Renal pelvis (tissue), 12 donors: ENCODE measurements at places on chromosomes 12 and 14. TPM values are rescaled to one million over a fixed set of nuclear protein-coding genes. Genes with fewer than 3 reads are reported as not detected.

- DNase-seq = no peak
Observed at GRCh38 chr12:122174155-122174845, at the start of gene IL31. IL31 (minus strand) TSS chr12:122174221; CDS start chr12:122174172, 49 bp downstream.

DNA sequence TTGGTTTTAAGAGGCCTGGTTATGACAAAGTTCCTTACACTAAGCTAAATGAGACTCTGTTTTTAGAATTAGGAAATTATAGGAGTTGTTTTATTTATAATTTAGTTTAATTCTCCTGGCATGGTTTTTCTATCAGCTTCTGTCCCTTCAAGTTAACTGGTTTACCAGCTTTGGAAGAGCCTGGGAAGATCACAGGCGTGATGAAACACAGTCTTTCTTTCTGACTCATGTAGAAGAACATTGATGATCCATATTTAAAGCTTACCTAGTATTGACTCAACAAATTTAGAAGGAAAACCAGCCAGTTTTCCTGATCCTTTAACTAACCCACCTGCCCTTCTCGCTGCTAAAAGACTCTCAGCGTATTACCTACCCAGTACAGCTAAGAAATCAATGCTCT is 155.2 kb downstream of the TGFB3 start:
- DNase-seq = no peak

GRCh38 chr12:50637870-50638481 is 125.9 kb upstream of the ATF1 start:
- no peak for DNase-seq

- DNase-seq = no peak
Observed at GRCh38 chr12:9941838-9942237, 9.7 kb upstream of the CLEC2A start.

The PCED1B gene
- 6.3 TPM for polyA plus RNA-seq

The SCNN1A gene
- 88.9 TPM for polyA plus RNA-seq

The TRPV4 gene
- polyA plus RNA-seq = 21.7 TPM

The MYG1 gene
- 59.5 TPM for polyA plus RNA-seq

DNA sequence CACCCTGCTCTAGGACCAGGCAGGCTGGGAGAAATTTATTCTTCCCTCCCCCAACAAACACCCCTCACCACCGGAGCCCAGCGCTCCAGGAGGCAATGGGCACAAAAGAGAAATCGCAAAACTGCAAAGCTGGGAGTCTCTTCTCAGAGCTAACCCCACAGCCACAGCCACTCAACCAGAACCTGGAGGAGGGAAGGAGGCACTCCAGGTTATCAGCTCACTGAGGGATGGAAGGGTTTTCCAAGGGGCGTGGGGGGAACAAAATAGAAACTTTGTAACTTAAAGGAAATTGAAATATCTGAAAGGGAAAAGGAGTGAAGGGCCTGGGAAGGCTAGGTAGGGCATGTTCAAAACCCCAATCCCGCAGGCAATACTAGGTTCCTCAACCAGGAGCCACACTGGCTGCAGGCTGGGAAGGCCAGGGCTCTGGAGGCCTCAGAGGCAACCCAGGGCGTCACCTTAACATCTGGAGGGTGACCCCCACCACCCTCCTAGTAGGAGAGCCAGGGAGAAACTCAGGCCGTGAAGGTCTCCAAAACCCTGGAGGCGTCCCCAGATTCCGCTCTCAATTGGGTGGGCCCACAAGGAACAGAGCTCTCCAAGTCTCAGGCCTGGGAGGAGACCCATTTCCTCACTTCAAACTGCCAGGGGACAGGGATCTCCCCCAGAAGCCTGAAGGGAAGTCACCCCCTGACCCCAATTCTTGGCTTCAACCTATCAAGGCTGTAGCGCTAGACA is 3.2 kb downstream of the KDM2B start:
- DNase-seq = peak; percentile 24

The TSHR gene
- 0.10 TPM for polyA plus RNA-seq

DNA sequence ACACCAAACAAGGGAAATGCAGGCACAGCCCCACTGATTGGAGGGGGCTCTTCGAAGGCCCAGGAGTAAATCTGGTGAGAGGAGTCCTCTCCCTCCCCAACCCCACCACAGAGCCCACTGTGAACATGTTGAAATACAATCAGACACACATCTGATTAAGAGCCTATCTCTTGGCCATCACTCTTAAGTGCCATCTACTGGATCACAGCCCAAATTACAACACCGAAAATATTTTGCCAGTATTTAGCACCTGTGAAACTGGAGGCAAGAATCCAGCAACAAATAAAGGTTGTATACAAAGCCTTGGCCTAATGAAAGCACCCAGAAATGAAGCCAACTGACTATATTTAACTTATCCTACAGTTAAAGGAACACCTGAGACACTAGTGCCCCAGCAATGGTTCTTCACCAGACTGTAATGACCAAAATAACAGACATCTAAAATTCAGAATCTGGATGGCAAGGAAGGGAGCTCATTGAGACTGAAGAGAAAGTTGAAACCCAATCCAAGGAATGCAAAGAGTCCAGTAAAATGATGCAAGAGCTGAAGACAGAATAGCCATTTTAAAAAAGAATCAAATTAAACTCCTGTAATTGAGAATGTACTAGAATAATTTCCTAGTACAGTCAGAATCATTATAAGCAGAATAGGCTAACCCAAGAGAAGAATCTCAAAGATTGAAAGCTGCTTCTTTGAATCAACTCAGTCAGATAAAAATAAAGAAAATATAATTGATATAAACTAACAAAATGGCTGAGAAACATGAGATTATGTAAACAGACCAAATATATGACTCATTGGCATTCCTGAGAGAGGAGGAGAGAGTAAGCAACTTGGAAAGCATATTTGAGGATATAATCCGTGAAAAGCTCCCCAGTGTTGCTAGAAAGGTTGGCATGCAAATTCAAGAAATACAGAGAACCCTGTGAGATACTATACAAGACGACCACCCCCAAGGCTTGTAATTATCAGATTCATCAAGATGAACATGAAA is 1117.0 kb downstream of the FLRT2 start:
- no peak for DNase-seq

DNA sequence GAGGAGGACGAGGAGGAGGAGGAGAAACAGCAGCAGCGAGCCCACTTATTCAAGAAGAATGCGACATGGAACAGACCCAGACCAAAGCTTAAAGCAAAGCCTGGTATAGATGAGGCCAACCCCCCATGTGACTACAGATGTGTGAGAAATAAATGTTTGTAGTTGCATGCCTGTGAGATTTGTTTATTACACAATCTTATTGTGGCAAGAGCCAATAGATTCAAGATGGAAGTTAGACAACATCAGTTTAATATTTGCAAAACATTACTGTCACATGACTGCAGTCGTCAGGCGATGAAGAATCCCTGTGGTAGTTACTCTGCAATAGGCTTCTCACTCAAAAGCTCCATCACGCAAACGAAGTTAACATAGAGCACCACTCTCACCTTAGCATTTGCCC is 17.2 kb upstream of the SLC35F4 start:
- no peak for DNase-seq

DNA sequence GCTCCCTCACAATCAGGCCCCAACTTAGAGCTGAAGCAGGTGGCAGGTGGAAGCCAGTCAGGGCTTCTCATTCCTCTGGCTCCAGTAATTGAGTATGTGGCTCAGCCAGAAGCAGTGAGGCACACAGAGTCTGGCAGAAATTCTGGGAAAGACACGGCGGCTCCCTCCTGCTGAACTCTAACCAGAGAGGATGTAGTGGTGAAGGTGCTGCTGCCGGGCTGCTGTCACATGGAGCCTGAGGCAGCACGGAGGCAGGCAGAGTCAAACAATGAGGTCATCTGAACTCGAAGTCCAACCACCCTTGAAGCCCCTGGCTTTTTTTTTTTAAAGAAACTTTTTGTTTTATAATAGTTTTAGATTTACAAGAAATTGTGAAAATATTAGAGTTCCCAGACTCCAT is 33.4 kb upstream of the SMOC1 start:
- DNase-seq = no peak

The SLC6A15 gene
- 0.61 TPM for polyA plus RNA-seq

DNA sequence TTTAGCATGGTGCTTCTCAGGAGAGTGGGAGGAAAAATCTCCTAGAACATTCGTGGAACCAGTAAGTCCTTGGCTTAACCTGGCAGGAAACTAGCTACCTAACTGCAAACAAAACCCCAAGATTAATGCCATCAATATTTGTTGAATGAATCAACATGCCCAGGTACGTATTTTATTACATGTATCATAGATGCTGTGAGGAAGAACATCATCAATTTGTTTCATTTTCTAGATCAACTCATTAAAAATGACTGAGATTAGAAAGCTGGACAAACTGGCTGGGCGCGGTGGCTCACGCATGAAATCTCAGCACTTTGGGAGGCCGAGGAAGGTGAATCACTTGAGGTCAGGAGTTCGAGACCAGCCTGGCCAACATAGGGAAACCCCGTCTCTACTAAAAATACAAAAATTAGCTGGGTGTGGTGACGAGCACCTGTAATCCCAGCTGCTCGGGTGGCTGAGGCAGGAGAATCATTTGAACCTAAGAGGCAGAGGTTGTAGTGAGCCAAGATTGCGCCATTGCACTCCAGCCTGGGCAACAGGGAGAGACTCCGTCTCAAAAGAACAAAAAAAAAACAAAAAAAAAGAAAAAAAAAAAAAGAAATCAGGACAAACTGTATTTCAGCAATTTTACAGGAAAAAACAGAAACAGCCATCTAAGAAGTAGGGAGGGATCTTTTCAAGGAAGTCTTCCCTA is 88.7 kb downstream of the NTN4 start:
- no peak for DNase-seq

- DNase-seq = no peak
Observed at GRCh38 chr12:109741970-109742703, 28.5 kb downstream of the FAM222A start.

The AKAP3 gene
- polyA plus RNA-seq = 3.8 TPM
